ENCODE measurements at places on chromosomes 12 and 14.

- peak; percentile 80 for DNase-seq
Measured at GRCh38 chr12:1013618-1014489, 22.8 kb downstream of the ERC1 start.

GRCh38 chr12:76947304-76947703, 68.5 kb upstream of the CSRP2 start:
- DNase-seq: no peak

- no peak for DNase-seq
Measured at GRCh38 chr14:74858022-74858421, 17.9 kb downstream of the PROX2 start.

DNA sequence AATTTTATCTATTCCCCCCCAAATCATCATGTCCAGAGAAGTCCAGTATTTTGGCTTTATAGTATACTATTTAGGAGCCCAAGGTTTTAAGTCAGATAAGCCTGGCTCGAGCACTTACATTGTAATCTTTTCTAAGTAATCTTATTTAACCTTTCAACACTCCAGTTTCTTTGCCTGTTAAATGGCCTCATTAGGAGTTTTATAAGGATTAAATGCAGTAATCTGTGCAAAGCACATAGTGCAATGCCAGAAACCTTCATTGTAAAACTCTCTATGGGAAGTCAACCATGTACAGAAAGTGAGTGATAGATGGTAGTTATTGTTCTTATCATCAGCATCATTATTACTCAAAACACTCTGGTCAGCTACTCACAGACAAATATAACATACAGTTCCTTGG, 1330.4 kb downstream of the SLC16A7 start:
- no peak for DNase-seq

Measured in NCI-H446 treated with DMSO at 0.1 percent for 48 hours (cell line).